ENCODE measurements at places on chromosomes 6 and 20. TPM values are rescaled to one million over a fixed set of nuclear protein-coding genes. Genes with fewer than 3 reads are reported as not detected.

The BEND6 gene
- not detected for total RNA-seq

The ZSCAN23 gene
- 0.49 TPM for total RNA-seq

The HSPA1A gene
- total RNA-seq = 27.1 TPM

DNA sequence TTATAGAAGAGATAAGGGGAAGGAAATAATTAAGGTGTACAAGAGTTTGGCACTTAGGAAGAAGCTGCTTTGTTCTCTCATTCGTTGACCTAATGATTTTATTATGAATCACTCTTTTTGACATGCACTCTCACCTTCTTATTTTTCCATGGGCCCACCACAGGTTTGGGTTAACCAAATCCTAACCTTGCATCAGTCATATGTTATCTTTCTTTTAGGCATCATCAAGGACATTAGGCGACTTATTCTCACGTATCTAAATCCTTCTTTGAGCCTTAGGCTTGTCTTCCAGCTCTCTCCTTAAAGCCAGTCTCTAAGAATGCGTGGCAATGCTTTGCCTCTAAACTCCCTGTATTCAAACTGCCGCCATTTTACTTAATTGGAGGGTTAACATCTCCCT, 58.3 kb downstream of the TNFRSF21 start:
- no peak for DNase-seq

Measured in activated B cell treated with CpG ODN at 0.5 μM for 24 hours (primary cell).